ENCODE measurements at places on chromosomes 2 and 18.
A peak's percentile ranks its signal among the peaks of the same experiment; 100 is the strongest.

DNA sequence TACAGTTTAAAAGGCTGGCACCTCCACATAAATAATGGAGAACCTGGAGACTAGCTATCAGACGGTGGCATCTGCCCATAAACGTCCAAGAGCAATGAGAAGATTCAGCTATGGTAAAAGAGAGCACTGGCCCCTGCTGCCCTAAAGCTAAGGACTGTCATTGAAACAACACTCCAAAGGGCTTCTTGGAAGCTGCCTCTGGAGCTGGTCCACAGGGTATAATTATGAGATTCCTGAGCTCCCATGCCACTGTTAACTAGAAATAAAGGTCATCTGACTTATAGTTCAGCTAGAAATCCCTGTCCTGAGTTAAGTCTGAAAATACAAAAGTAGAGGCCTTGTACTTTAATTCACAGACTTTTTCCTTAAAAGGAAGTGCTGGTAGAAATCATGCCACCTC, 39.9 kb upstream of the RBMS1 start:
- DNase-seq: peak; percentile 14

DNA sequence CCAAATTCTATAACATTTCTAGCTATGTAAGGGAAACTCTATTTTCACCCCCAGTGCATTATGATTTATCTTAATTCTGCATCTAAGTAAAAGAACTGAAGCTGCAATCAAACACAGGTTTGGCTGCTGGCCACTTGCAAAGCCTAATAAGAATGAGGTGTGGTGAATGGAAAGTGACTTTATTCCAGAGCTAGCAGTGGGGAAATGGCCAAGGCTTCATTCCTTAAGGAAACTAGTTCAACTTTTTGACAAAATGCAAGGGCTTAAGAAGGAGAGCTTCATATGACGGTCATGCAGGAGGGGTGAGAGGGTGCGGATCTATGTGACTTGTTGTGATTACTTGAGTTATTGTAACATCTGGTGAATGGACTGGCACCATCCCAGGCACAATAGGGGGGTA, 1802.0 kb downstream of the SUCLG1 start:
- no peak for DNase-seq

DNA sequence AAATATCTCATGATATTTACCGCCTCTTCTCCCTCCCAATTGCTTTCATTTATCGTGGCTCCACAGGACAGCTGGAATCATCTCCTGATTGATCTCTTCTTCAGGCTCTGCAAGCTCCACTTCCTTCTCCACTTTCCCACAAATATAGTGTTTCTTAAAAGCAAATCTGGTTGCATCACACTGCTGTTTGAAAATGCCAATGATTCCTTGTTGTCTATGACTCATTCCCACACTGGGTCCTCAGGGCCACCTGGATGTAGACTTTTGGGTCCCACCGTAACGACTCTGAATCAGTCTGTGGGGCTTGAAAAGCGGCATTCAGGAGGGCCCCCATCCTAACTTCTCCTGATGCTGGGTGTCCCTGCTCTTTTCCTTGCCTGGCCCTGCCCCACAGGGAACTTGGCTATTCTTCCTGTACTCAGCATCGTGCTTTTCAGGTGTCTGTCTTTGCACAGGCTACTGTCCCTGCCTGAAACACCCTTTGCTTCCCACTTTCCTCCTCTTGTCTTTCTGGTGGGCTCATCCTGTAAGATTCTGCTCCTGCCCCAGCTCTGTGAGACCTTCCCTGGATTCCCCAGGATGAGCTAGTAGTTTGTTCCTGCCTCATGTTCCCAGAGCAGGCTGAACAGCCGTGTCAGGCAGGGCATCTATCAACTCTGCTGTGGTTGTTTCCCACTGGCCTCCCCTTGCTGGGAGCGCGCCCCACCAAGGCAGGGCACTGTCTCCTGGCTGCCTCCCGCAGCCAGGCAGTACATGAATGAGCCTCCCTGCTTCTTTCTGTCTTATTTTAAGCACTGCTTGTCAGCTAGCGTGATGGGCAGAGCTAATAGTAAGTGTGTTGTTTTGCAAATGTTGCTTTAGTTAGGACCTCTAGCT, 111.9 kb downstream of the KCTD1 start:
- DNase-seq: no peak

DNA sequence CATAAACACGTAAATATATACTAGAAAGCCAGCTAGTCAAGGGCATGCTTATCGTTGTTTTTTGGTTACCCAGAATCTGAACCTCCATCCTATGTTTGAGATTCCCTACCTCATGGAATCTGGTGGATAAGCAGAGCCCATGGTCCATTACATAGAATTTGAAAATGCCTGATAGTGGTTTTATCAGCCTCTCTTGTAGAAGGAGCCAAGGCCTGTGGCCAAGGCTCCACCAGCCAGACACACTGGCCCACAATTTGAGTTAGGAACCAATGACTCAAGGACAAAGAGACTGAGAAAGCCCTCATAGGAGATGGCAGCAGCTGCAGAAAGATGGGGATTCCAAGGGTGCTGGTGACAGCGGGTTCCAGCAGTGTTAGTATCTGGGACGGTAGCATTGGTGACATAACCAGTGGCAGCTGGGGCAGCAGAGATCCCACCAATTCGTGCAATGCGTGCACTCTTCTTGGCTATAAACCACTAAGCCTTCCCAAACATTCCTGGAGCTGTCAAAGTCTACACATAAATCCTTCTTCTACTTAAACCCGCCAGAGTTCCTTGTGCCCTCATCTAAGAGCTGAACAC, 51.2 kb upstream of the RMDN2 start:
- DNase-seq: no peak

DNA sequence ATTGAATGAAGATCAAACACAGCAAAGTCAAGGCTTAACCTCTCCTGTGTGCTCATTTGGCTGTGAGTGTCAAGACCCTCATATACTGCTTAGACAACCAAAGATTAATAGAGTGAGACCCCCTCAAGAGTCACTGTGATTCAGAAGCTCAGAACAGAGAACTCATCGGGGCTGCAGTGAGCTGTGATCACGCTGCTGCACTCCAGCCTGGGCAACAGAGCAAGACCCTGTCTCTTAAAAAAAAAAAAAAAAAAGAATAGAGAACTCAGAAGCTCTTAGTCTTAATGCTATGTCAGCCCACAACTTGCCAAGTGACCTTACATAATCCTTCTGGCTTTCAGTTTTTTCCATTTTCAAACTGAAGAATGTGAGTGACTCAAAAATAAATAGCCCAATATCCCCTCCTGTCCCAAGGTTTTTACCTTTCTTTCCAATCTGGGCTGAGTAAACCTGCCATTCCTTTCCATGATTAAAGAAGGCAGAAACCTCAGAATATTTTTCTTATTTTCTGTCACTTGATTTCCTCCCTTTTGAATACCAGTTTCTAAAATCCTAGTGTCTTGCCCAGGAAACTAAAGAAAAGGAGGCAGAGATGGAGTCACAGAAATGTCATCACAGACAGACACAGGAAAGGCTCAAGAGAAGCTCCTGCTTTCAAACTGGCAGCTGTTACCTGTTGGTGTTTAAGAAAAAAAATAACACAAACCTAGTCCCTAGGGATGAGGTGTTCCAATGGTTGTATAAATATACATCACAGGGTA, 102.4 kb downstream of the CACNB4 start:
- peak; percentile 8 for DNase-seq

- DNase-seq: no peak
Measured at GRCh38 chr2:234512884-234513669, 16.2 kb upstream of the ARL4C start.

DNA sequence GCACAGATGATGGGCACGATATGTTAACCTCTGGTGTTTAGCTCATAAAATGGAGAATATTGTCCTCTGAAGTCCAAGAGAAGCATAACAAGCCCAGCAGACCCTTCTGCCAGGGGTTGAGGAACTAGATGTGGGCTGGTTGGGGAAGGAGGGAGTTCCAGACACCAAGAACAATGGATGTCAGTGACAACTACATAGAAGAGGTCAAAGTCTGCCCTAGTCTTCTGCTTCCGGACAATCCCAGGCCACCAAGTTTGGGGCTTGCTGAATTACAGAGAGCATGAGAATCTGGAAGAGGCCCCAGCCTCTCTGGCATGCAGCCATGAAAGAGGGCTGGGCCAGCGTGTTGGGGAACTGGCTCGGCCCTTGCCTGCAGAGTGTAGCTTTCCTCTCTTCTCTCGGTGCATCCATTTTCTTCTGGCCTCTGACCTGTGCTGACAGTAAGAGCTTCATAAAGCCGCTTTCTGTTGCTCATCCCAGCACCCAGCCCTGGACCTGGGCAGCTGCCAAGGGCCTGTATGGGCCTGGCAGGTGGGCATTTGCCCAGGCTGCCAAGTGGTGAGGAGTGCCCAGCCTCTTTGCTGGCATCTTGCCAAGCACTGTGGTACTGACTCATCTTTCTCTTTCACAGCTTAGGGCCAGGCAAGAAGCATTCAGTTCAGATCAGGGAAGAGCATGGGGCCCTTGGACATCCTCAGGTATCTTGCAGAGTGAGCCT, 14.6 kb upstream of the LAPTM4A start:
- DNase-seq: peak; percentile 71

DNA sequence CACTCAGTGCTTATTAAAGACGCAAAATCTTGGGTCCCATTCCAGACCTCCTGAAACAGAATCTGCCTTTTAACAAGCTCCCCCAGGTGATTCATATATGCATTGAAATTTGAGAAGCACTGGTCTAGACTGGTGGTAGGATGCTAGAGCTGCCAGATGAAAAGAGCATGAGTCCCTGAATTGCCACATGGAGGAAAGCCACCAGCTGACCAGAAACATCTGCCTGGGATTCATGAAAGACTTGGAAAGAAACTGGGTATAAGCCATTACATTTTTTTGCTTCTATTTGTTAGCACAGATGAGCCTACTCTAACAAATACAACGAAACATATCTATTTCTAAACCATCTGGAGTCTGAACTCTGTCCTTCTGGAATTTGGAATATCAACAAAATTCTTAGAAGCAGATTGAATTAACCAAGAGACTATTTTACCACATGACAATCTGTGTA, 228.9 kb downstream of the RBM43 start:
- DNase-seq: no peak

GRCh38 chr2:160632084-160632975, 138.7 kb upstream of the RBMS1 start:
- DNase-seq: no peak

DNA sequence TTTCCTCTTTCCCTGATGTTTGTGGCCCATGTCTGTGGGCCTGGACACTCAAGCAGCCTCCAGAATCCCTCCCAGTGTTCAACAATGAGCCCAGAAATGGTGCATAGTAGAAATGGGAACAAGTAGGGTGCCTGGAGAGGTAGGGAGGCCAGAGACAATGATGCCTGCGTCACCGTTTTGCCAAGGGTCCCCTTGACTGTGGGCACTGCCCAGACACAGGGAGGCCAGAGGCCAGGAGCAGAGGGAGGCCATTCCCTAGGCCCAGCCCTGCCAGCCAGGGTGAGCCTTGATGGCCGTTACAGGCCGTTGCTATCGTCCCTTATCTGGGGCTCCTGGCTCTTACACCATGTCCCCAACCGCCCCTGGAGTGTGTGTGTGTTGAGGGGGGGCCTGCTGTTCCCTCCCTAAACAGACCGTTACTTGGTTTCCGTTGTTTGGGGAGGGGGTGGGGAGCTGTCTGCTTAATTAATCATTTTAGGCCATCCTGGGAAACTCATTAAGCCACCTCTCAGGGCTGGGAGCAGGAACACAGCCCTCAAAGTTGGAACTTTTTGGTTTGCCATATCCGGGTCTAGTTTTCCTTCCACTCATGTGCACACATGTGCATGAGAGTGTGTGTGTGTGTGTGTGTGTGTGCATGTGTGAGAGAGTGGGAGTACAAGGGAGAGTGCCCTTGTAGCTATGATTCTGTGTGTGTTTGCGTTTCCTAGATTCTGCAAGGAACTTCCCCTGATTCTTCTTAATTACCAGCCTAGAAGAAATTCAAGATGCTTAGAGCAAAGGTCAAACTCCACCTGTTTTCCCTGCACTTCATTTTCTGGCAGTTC, 135.2 kb upstream of the HAAO start:
- no peak for DNase-seq

DNA sequence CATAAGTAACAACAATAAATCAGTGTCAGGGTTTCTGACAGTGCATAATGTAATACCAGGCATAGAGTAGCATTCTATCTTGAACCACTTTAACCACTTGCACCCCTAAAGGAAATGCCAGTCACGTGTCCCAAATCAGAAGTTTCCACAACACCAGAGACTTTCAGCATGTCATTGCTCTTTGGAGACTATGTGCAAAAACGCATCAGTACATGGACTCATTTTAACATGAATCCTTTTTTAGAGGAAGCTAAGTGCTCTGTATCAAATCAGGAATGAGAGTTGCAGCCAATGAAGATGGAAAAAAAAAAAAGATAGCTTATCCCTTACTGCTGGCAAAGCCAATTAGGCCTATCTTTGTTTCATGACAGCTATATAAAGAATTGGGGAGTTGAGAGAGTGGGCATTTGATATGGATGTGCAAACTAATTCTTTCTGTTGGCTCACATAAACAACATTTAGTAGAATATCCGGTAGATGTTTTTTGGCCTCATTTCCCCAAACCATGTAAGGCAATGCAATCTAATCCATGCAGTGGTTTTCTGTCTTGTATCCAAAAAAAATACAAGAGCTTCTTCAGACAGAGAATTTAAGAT, 353.1 kb downstream of the IRS1 start:
- no peak for DNase-seq

DNA sequence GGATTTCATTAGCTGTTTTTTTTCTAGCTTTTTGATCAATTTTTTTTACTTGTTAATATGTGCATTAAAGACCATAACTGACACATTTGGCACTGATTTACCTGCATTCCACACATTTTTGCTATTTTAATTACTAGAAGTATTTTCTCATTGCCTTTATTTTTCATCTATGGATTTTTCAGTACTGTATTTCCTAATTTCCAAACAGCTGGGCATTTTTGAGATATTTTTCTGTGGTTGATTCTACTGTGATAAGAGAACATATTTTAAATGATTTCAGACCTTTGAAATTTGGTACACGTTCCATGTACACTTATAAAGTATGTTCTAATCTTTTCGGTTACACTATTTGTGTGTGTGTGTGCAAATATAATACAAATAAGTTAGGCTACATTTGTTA, 135.3 kb downstream of the PARD3B start:
- no peak for DNase-seq

GRCh38 chr2:224194161-224194560, 155.1 kb upstream of the SERPINE2 start:
- DNase-seq: no peak

DNA sequence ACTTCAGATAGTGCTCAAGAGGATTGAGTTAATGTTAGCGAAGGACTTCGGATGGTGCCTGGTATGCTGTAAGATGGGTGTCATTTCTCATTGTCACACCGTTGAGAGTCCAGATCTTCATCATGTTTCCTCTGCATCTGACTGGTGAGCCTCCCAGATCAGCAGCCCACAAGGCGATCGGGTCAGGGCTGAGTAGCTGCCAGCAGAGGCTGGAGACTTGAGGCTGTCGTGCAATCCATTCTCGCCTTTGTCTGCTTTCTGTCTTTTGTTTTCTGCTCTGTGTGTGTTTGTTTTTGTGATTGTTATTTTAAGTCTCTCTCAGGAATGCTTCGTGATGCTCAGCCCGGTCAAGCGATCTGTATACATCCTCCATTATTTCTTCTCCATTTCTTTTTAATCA, 95.8 kb downstream of the TGOLN2 start:
- DNase-seq: peak; percentile 47

GRCh38 chr2:23452853-23453420, 68.0 kb downstream of the KLHL29 start:
- DNase-seq: no peak
